ENCODE measurements at places on chromosomes 5 and 9. TPM values are rescaled to one million over a fixed set of nuclear protein-coding genes. Genes with fewer than 3 reads are reported as not detected.

HEMGN gene
- not detected for total RNA-seq

RAB24 gene
- total RNA-seq = 25.0 TPM

PROB1 gene
- total RNA-seq = 0.20 TPM

C7 gene
- total RNA-seq = not detected

FCN2 gene
- total RNA-seq = not detected

CDC25C gene
- total RNA-seq = 9.4 TPM

S1PR3 gene
- total RNA-seq = 96.4 TPM

SPOCK1 gene
- 13.8 TPM for total RNA-seq

SLCO6A1 gene
- total RNA-seq = not detected

DROSHA gene
- 46.8 TPM for total RNA-seq

GPR21 gene
- not detected for total RNA-seq

EFNA5 gene
- 20.5 TPM for total RNA-seq

PCSK5 gene
- total RNA-seq = 1.5 TPM

MUSK gene
- not detected for total RNA-seq

SEMA6A gene
- 0.10 TPM for total RNA-seq

GMCL2 gene
- not detected for total RNA-seq

RLN1 gene
- total RNA-seq = not detected

TAF11L10 gene
- total RNA-seq = not detected

IL17B gene
- 0.18 TPM for total RNA-seq

HSPB3 gene
- not detected for total RNA-seq

TMEM215 gene
- total RNA-seq = not detected

PRDM9 gene
- total RNA-seq = not detected

ISL1 gene
- total RNA-seq = 0.05 TPM

F12 gene
- total RNA-seq = 22.1 TPM
